Activated naive CD4-positive, alpha-beta T cell treated with anti-CD3 and anti-CD28 coated beads, Interleukin-2, amount 50 U/mL, for 72 hours (primary cell): ENCODE measurements at places on chromosomes 7 and 10.

DNA sequence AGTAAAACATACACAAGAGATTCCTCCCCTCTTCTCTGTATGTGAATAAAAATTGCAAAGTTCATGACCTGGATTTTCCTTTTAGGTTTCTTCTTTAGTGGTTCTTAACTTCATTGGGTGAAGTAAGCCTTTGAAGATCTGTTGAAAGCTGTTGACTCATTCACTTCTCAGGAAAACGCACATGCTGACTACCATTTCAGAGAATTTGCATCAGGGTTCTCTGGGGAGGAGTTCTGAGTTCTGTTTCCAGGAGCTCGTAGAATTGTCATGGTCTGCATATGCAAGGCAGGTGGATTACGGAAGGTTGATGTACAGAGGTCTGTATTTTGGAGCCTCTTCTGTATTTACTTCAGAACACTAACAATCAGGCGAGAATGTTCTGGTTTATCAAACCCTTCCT is 962 bp upstream of the SLC26A4 start:
- peak; percentile 59 for DNase-seq

- no peak for DNase-seq
These were observed 176.1 kb downstream of the DIP2C start for GRCh38 chr10:513393-513792.

GRCh38 chr10:85547460-85548023 is 819.1 kb downstream of the GRID1 start:
- no peak for DNase-seq

DNA sequence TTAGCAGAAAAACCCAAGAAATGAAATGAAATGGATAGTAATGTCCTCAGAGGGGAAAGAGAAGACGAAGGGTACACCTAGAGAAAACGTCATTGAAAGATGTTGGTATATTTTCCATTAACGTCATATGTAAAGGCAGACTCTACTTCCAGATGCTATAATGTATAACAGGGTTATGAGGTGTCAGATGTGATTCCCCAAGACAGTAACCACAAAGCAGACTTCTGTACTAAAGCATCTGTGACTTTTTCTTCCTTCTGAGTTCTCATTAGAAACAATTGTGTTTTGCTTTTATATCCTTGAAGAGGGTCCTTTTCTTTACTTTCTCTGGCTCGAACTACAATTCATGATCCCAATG is 37.4 kb downstream of the LRRC72 start:
- no peak for DNase-seq
